NCI-H2107 (cell line): ENCODE measurements at places on chromosomes 2 and 18.

- DNase-seq, result no peak
Observed at GRCh38 chr2:50726186-50726585, 305.7 kb downstream of the NRXN1 start.

DNA sequence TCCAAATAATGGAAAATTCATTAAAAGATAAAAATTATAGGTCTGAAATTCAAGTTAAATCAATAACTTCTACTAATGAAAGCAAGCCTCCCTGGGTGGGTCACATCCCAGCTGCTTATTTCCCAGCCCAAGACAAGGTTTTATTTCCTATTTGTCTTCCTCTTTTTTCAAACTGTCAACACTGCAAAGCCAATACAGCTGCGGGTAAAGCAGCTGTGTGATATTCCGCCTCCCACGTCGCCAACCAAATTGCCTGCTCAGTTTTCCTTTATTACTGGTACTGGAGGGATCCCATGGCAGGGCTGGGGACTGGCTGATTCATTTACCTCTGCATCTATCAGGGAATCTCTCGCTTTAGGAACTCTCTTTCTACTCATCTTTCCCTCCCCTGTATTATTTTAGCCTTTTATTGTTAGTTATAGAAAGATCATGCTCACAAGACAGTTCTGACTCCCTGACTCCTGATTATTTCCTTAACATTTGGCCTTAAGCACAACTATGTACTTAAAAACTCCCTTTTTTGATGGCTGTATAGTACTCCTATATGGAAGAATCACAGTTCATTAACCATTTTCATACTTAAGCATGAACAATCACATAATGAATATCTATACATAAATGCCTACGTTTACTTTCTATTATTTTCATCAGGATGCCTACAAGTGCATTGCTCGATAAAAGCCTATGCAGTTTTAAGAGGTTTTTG lies 253.1 kb downstream of the CDCA7 start:
- no peak for DNase-seq

DNA sequence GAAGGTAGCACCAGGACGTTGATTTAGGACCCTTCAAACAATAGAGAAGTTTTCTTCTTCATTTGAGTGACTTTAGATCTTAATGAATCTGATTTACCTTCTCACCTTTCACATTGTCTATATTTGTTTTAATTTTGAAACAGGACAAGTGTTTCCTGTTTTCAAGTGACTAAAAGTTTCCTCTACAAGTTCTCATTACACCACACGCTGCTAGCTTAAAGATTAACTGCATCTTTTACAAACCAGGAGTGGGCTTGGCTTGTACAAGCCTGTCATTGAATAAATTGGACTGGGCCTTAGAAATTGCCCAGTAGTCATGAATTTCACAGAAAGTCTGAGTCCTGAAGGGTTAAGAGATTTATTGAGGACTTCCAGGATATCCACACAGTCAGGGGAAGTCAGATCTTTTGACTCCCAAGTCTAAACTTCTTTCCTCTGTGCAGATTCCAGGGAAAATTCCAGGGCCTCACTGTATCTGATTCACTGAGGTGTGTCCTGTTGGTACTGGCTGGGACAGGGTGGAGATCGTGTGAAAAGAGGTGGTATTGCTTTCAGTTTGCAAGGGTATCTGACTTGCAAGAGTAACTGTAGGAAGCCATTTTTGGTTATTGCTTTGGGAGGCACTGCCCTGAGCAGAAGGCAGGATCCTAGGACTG lies 3.4 kb downstream of the SGPP2 start:
- DNase-seq, result no peak

GRCh38 chr2:19488009-19488691 lies 129.7 kb upstream of the OSR1 start:
- DNase-seq, result no peak

DNA sequence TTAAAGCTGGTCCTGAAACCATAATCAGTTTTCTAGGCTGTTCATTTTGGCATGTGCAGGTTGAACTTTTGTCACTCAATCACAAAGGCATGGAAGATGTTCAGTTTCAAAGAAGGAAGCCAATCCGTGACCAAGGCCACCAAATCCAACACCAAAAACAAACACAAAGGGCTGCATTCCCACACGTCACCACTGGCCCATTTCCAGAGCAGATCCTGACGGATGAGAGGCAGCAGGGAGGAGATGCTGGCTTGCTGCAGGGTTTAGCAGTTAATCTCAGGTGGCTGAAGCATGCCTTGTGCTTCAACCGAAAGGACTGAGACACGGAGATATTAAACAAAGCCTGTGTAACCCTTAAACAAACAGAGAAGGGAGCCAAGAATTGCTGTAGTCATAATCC lies 191.9 kb upstream of the CTAGE1 start:
- DNase-seq, result no peak

DNA sequence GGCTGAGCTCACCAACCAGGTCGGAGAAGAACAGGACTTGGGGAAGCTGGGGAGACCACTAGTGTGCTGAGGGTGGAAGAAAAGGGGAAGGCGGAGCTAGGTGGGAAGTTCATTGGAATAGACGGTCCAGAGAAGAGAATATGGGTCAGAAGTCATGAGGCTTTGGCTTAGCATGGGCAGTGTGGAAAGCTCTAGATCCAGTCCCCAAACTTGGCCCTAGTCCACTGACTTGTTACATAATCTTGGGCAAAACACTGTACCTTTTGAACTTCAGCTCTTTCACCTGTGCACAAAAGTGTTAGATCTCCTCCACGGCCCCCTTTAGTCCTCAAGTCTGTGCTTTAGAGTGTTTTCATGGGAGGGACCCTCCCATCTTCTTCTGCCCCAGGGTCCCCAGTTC lies 10.7 kb downstream of the GCKR start:
- no peak for DNase-seq

- no peak for DNase-seq
Observed at GRCh38 chr18:48736321-48737260, 197.8 kb downstream of the CTIF start.

- DNase-seq, result no peak
Observed at GRCh38 chr2:1422131-1422530, 8.9 kb downstream of the TPO start.

GRCh38 chr2:191749181-191749540 lies 71.2 kb downstream of the NABP1 start:
- no peak for DNase-seq
